HuH-7 (cell line): ENCODE measurements at places on chromosomes 3 and 15.

- DNase-seq: no peak
Measured at GRCh38 chr15:88994286-88994685, 81.1 kb upstream of the MFGE8 start.

GRCh38 chr15:91472316-91472756 is 372.3 kb downstream of the SV2B start:
- no peak for DNase-seq

DNA sequence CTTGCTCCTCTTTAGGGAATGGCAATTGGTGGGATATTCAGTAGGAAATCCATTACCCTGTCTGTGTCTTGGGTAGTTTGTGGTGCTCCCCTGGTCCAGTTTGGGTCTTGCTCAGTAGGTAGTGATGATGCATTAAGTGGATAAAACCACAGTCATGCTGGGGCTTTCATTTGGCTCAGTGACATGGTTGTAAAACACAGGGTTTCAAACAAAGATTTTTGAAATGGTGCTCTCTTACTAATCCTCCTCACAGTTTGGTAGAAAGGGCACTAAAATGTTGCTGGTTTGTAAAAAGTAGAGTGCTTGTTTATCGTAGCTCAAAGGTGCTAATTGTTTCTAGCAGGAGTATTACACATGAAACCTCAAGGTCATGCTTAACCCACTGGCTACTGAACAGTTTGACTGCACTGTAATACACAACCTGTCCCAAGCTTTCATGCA is 22.9 kb downstream of the BBX start:
- no peak for DNase-seq

GRCh38 chr15:70018646-70019600 is 78.8 kb downstream of the TLE3 start:
- no peak for DNase-seq
